ENCODE measurements at places on chromosomes 16 and 17.

GRCh38 chr17:751269-752001, 629 bp downstream of the GEMIN4 start:
- DNase-seq, result peak; percentile 42

- no peak for DNase-seq
Observed at GRCh38 chr17:61458421-61459141, 6.4 kb downstream of the TBX4 start.

DNA sequence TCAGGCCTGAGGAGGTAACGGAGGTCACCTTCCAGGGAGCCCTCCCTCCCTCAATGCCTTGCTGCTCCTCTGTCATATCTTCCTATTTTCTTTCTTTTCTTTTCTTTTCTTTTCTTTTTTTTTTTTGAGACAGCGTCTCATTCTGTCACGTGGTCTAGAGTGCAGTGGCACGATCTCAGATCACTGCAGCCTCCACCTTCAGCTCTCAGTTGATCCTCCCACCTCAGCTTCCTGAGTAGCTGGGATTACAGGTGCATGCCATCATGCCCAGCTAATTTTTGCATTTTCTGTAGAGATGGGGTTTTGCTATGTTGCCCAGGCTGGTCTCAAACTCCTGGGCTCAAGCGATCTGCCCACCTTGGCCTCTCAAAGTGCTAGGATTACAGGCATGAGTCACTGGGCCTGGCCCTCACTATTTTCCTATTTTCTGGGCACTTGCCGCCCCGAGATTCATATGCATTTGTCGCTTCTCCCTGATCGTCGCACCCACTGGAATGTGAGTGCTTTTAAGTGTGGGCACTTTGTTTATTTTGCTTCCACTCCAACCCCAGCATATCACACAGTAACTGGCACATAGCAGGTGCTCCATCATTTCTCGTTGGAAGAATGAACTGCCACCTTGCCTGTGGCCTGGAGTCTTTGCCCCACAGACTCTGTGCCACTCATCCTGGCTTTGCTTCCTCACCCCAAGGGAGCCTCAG, 31.7 kb downstream of the CPNE2 start:
- no peak for DNase-seq

DNA sequence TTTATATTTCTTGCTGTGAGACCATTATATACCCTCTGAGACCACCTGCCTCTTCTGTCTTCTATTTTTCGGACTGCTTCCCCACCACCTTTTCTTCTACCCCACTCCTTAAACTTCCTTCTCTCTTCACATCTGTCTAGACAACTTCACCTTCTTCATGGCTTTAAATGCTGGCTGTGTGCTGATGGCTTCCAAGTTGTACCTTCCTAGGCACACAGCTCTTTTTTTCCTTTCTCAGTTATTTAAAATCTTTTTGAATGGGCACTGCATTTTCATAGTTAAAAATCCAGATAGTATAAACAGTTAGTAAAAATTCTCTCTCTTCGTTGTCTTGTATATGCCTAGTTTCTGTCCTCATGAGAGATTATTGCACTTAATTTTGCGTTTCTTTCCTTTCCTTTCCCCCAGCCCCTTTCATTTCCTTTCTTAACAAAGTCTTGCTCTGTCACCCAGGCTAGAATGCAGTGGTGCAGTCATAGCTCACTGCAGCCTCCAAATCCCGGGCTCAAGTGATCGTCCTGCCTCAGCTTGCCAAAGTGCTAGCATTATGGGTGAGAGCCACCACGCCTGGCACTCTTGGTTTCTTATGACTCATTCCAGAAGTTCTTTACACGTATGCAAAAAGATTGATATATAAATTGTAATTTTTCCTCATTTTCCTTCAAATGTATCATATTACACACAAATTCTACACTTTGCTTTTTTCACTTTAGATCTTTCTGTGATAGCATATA, 114.3 kb downstream of the NPIPB5 start:
- DNase-seq, result no peak

- DNase-seq, result peak; percentile 9
Observed at GRCh38 chr17:81309140-81309858, 14.2 kb upstream of the SLC38A10 start.

- no peak for DNase-seq
Observed at GRCh38 chr17:65558683-65559460, 2.6 kb downstream of the AXIN2 start.

DNA sequence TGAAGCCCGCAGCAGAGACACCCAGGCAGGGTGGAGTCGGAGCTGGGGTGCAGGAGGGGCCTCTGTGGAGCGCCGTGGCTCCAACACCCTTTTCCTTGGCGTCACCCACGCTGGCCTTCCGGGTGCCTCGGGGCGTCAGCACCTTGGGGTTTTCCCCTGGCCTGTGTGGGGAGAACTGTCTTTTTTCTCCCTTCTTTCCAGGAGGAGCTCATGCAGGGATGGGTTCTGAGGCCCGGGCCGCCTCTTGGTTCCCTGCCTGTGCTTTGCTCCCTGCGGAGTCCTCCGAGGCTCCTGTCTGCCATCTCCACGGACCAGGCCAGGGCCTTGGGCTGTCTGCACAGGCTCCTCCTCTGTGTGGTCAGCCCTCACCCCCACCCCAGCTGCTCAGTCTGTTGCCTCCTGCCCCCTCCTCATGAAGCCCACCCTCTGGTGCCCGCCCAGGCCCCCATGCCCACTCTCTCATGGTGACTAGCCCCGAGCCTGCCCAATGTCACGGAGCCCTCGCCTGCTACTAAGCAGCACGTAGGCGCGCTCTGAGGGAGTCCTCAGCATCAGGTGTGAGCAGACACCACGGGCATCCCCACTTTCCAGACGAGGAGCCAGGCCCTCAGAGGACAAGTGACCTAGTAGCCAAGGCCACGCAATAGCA, 5.0 kb downstream of the KATNB1 start:
- DNase-seq, result no peak

DNA sequence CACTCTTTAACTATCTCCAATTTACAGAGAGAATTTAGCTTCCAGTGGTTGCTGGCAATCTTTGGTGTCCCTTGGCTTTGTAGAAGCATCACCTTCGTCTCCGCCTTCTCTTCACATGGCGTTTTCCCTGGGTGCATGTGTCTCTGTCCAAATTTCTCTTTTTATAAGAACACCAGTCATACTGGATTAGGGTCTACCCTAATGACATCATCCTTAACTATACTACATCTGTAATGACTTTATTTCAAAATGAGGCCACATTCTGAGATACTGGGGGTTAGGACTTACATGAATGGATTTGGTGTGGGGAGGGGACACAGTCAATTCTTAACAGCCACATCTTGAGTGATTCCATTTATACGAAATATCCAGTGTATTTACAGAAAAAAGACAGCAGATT, 22.2 kb downstream of the CACNG4 start:
- no peak for DNase-seq

DNA sequence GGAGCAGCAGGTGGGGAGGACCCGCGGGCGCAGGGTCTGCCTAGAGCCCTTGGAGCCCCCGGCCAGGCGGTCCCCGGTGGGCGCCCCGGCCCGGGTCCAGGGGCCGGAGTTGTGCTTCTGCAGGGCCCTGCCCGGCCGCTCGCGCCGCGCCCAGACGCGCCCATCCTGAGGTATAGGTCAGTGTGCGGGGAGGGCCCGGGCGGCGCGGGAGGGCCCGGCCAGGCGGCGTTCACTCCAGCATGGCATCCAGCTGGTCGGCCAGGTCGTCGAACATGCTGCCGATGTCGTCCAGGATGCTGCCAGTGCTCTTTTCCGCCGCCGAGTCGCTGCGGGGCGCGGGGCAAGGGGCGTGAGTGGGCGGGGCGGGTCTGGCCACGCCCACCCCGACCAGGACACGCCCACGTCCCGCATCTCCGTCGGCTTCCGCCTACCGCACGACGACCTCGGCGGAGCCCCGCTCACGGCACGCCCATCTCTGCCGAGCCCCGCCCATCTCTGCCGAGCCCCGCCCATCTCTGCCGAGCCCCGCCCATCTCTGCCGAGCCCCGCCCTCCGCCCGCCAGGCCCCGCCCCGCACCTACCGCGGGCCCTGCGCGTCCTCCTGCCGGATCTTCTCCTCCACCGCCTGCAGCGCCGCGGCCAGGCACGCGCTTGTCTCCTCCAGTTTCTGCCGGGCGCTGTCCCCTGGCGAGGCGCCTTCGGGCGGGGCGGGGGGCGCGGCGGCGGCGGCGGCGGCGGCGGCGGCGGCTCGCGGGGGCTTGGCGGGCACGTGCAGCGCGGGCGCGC, 17.9 kb downstream of the CASKIN1 start:
- no peak for DNase-seq

- no peak for DNase-seq
Observed at GRCh38 chr16:49629851-49630250, 226.1 kb downstream of the ZNF423 start.

DNA sequence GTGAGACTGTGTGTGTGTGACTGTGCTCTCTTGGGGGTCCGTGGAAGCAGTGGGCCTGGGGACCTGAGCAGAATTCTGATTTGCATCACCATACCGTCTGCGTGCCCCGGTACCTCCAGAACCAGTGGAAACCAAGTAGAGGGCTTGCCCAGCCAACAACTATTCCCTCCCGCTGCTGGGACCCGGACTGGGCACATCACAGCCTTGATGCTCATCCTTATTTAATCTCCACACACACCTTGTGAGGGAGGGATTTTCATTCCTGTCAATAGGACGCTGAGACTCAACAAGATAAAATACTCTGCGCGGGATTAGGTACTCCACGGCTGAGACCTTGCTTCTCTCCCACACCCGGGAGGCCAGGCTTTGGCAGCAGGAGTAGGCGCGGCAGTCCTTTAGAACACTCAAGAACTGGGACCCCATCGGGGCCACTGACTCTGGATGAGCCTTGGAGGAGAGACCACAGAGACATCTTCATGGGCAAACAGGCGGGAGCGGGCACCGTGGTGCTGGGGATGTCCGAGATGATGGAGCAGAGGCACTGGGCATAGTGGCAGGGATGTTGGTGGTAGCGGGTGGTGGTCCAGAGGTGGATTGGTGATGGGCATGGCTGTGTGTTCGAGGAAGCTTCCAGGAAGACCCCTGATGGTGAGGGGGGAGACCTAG, 208.0 kb downstream of the NTN1 start:
- DNase-seq, result no peak

GRCh38 chr16:84618581-84619460, 943 bp upstream of the COTL1 start:
- DNase-seq, result no peak

- DNase-seq, result peak; percentile 34
Observed at GRCh38 chr17:29140631-29141513, 39.3 kb downstream of the MYO18A start.

GRCh38 chr17:49730078-49730784, 22.5 kb upstream of the SLC35B1 start:
- DNase-seq, result no peak

GRCh38 chr16:4790871-4791270, 2.7 kb upstream of the SEPTIN12 start:
- no peak for DNase-seq

DNA sequence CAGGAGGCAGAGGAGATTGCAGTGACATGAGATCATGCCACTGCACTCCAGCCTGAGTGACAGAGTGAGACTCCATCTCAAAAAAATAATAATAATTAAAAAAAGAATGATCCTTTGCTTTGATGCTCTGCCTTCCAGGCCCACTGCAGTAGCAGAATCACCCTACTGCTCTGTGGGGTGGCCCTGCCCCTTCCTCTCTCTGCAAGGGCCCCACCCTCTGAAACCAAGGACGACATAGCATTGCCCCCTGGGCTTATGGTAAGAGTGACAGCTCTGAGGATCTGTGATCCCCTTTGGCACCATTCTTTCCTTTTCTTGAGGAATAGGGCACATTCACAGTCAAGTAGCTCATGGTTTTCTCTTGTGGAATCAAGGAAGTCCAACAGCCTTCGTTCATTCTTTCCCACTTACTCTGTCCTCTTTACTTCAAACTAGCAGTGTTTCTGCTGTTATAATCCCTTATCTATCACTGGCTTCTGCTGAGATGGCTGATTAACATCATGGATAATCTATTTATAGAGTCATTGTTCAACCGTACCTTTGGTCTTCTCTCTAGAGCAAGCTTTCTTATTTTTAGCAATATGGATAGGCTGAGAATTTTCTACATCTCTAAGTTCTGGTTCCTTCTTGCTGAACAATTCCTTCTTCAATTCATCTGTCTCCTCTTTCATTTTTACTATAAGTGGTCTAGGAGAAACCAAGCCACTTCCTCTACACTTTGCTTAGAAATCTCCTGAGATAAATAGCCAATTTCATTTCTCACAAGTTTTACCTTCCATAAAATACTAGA, 14.1 kb downstream of the RAD51C start:
- DNase-seq, result no peak

GRCh38 chr16:8431783-8432182, 158.5 kb downstream of the TMEM114 start:
- DNase-seq, result no peak

- no peak for DNase-seq
Observed at GRCh38 chr17:68569346-68569745, 31.8 kb downstream of the FAM20A start.

DNA sequence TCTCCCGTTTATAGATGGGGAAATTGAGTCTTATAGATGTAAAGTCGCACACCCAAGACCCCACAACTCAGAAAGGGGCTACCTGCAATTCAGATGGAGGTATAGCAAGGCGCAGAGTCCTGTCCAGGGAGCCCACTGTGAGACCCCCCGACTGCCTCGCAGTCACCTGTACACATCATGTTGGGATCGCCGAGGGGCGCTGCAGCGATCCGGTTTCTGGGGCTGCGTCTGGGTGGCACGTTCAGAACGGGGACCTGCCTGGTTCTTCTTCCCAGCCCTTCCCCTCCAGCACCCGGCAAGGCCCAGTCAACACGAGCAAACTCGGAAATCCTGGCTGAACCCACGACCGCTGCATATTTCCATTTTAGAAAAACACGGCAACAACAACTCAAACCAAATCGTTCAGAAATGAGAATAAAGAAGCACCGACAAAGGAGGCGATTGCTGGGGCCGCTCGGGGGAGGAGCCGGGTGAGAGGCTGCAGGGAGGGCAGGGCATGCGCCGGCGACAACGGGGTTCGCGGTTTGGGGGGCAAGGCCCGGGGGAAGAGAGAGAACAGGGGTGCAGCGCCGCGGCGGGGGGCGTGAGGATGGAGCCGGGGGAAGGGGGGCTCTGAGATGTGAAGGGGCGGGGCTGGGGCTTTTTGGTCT, 643 bp downstream of the HSDL1 start:
- peak; percentile 40 for DNase-seq

GRCh38 chr17:68622423-68622822, 21.3 kb upstream of the FAM20A start:
- DNase-seq, result no peak

DNA sequence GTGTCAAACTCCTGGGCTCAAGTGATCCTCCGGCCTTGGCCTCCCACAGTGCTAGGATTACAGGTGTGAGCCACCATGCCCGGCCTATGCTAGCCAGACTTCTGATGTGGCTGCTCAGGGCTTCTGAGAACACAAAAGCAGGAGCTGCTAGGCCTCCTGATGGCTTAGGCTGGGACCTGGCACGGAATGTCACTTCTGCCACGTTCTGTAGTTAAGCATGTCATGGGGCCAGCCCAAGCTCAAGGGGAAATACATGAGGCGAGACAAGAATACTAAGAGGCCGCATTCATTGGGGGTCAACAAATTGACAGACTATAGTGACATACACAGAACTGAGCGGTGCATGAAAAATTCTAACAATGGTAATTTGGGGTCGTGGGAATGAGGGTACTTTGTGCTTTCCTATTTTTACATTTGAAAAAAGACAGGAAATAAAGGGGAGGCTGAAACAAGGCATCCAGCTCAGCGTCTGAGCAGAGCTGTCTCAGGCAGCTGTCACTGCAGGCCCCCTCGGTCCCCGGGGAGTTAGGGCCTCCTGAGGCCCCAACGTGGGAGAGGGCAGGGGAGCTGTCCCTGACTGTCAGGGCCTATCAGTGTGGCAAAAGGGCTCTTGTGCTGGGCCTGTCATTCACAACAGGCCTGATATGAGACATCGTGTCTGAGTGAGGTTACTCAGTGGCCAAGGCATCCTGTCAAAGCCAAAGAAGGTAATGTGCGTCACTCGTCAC, 26.4 kb downstream of the CFAP20 start:
- no peak for DNase-seq

All from activated T-helper 1 cell treated with anti-CD3 and anti-CD28 coated beads, Interleukin-12 subunit alpha, Interleukin-12 subunit beta, Interleukin-2, Interleukin-4 antibody, amounts not matched to agents 30 ng/mL and 10 ng/mL and 1 ng/mL, durations not matched to agents 14 hours and 24 hours and 36 hours (primary cell).